ENCODE measurements at places on chromosomes 1 and 21.
A peak's percentile ranks its signal among the peaks of the same experiment; 100 is the strongest.

GRCh38 chr1:59971464-59971911 lies 44.9 kb upstream of the CYP2J2 start:
- no peak for DNase-seq

DNA sequence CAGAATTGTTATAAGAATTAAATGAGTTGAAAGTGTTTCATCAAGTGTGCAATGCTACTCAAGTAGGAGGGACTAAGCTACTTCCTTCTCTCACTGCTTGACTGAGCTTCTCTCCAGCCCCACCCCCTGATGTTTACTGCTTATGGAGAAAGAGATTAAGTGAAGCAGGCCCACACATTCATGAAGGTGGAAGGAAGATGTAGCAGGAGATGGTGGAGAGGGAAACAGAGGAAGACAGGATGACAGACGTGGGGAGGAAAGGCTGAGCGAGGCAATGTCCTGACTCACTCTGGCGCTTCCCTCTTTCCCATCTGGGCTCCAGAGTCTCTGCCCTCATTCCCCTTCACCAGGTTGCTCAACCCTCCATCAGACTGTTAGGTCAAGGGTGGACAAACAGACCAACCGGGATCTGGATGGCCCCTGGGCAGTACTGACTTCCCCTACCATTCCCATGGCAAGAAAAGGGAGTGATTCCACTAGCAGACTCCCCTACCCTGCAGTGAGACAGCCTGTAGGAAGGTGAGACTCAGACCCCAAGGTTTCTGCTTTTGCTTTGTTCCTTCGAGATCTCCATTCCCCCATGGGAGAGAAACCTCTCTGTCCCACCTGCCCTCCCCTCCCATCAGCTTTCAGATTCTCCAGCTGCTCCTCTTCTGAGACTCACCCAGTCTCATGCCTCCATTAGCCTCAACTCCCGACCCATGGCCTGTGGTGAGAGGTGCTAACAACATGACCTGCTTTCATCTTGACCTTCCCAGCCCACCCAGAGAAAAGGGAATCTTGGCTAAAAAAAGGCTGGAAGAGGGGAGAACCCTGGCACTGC lies 3.1 kb upstream of the ARHGEF2 start:
- peak; percentile 17 for DNase-seq

DNA sequence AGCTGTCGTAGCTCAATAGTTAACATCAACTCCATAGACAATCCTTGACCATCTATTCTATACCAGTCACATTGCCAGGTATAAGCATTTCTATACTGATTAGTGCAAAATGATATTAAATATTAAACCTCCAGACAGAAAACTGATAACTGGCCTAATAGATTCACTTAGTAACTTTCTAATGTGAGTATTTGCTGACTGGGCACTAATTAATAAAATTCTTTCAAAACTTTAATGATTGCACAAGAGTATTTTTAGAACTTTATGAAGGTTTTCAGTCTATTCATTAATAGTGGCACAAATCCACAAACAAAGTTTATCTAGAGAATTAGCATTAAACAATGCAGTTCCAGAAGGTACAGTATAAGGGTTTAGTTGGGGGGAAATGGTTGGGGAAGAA lies 79.1 kb downstream of the TTLL7 start:
- DNase-seq, result no peak

GRCh38 chr1:68974447-68974846 lies 477.6 kb upstream of the DEPDC1 start:
- DNase-seq, result no peak

DNA sequence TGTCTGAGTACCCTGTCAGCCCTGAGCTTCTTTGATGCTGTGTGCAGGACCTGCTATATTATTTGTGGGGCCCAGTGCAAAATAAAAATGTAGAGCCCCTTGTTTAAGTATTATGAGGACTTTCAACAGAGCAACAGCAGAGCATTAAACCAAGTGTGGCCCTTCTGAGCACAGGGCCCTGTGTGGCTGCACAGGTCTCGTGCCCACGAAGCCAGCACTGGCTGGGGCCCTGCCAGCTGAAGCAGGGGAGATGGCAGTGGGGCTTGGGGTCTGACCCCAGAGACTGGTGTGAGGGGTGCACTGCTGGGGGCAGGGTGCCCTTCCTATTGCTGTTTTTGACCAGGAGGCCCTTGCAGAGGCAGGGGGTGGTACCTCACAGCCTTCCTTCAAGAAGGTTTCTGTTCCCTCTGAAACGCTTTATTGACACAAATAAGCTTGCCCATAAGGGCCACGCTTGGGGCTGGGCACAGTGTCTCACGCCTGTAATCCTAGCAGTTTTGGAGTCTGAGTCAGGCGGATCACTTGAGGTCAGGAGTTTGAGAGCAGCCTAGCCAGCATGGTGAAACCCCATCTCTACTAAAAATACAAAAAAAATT lies 2.2 kb upstream of the SEMA4A start:
- DNase-seq, result no peak

- DNase-seq, result peak; percentile 49
Measured at GRCh38 chr1:151534662-151535278, 5.3 kb upstream of the TUFT1 start.

DNA sequence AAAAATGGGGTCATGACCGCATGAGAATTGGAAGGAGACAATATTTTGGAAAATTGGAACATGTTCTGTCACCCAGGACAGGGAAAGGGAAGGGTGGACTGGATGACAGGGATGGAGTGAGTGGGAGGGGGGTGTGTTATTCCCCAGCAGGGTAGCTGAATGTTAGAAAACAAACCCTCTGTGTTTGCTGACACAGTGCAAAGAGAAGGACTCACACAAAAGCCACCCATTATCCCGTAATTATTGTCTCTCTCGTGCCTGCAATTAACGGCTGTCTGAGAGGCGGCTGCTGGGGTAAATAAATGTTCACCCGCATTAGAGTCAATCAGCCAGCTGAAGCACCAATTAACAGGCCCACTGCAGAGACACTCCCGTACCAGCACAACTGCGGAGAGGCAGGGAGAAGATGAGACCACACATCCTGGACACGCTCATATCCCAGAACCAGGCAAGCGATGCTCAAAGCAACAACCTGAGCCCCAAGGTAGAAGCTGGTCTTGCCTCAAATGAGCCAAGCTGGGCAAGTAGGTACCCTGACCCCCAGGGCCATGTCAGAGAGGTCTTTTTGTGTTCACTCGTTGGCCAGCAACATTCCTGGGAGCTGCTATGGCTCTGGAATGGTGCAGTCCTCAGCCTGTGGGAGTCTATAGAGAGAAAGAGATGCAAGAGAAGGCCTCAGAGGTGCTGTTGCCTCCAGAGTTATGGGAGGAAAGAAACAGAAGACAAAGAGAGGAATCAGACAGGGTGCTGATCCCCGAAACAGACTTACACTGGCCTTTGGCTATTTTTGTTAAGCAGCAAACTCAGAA lies 19.4 kb downstream of the PLEKHA6 start:
- DNase-seq, result no peak

GRCh38 chr1:41918450-41919043 lies at the start of gene HIVEP3:
Gene HIVEP3, minus strand, starts transcription at chr1:41918922.
- no peak for DNase-seq

DNA sequence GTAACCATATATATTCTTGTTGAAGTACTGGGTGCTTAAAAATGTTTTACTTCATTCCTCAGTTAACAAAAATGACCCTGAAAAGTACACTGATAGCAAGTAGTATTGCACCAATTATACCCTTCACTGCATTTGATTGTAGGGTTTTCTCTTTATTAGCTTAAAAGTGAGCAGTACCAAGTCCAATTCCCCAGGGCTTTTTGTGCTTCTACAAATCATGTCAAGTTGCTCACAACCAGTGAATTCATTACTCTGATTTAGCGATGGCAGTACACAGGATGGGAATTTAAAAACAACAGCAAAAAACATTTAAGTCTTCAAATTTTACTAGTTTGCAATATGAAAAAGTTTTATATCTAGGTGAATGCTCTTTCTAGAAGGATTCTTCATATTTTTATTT lies 436.4 kb downstream of the PTBP2 start:
- no peak for DNase-seq

GRCh38 chr1:228112617-228113016 lies 3.5 kb upstream of the MRPL55 start:
- DNase-seq, result no peak

DNA sequence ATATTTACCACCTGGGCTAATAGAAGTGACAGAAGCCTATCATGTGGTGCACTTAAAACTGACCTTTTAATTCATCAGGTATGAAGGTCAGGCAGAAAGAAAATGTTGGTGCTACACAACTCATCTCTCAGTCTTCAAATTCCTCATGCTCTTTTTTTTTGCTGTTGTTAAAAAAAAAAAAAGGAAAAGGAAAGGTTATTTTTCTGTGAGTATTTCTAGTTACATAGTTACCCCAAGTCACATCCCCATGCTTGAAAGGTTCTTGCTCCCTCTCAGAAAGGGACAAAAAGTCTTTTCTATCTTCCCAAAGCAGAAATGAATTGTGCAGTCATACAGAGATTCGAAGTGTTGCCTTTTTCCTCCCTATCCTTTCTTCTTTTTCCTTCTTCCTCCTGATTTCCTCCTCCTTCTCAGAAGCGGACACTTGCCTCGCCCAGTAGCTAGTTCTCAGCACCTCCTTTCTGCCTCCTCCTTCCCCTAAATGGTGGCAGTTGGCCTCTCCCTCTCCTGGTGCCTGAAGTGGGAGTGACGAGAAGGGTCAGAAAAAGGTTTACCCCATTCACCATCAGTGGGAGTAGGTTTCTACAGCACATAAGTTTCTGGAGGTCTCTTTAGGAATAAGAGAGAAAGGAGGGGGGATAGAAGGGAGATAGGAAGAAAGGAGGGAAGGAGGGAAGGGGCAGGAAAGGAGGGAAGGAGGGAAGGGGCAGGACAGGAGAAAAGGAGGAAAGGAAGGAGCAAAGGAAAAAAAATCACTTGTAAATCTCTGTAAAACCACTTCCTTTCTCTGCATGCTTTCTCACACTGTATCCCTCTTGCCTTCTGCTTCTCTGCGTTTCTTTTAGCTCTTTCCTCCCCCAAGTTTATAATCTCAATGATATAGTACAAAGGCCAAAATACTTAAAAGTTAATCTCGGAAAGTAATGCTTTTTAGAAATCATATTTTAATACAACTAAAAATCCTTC lies 20.4 kb upstream of the C1orf105 start:
- DNase-seq, result no peak

DNA sequence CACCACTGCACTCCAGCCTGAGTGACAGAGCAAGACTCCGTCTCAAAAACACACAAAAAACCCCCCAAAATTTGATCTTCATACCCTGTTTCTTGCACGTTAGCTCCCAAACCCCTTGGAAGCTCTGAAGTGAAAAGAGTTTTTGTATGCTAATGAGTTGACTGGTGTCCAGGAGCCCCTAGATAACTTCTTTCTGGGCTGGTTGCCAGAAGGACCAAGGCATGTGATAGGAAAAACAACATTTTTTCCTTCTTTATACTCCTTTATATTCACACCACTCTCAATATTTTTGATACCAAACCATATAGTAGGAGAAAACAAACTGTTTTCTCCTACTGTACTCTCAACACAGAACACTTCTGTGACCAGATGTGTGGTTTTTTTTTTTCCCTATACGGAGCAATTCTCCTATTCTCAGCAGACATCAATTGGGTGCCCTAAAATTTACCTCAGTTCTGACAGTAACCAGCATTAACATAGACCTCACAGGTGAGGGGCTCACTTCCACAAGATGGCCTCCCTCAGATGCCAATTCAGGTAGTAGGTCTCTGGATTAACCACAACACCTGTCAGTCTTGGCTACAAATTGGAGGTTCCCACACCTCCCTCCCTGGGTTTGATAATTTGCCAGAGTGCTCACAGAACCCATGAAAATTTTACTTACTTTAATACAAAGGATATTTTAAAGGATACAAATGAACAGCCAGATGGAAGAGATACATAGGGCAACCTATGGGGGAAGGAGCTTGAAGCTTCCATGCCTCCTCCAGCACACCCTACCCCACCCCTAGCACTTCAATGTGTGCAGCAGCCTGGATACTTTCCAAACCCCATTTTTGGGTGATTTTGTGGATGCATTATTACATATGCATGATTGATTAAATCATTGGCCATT lies 25.6 kb downstream of the ZYG11B start:
- DNase-seq, result no peak

GRCh38 chr1:202143011-202143767 lies 1.3 kb downstream of the ARL8A start:
- peak; percentile 49 for DNase-seq

GRCh38 chr1:55725378-55725777 lies 510.2 kb upstream of the USP24 start:
- DNase-seq, result no peak

DNA sequence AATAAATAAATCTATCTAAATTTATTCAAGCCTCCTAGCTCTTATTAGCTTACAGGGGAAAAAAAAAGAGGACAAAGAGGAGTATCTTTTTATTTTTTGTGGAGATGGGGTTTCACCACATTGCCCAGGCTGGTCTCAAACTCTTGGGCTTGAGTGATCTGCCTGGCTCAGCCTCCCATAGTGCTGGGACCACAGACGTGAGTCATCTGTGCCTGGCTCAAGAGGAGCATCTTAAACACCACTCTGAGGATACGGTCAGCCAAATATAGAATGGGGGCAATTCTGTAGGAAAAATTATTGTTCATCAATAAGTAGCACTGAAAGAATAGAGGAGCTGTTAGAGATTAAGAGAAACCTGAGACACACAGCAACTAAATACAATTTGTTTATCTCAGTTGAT lies 24.1 kb downstream of the SLC45A3 start:
- no peak for DNase-seq
